ENCODE measurements at places on chromosomes 12 and 14. TPM values are rescaled to one million over a fixed set of nuclear protein-coding genes. Genes with fewer than 3 reads are reported as not detected.

DNA sequence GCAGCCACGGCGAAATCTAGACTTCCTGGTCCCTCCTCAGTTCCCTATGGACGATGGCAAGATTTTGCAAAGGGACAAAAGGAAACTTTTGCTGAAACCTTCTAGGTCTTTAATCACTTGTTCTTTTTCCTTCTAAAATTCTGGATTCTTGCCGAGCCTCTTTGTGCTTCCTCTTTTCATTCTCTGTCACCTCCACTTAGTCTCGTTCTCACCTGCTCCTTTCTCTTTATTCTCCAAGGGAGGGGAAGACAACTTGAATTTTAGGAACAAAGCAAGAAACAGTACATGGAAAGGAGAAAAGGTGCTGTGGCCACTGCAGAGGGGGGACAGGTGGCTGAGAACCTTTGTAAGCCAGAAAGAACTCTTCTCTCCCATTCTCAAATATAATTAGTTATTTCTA lies 194.8 kb downstream of the CACNA1C start:
- DNase-seq: no peak

GRCh38 chr12:119544765-119545625 lies 48.6 kb upstream of the TMEM233 start:
- DNase-seq: peak; percentile 61

DNA sequence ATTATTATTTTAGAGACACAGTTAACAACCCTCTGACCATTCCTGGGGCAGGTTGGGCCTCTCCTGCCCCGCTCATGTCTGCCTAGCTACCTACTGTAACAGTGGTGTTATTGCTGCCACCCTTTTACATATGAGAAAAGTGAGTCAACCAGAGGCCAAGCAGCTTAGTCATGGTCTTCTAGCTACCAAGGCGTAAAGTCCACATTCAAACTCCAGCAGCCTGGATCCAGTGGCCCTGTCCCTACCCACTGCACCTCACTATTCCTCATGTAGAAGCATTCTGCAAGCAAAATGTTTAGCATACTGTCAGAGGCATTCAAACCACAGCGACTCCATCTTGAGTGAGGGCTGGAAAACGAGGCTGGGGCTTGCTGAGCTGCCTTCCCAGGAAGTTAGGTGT lies 95.8 kb downstream of the SLC15A4 start:
- no peak for DNase-seq

TXNDC16 gene
- total RNA-seq: 2.9 TPM

SERPINA9 gene
- total RNA-seq: not detected
